CD4-positive, alpha-beta memory T cell (primary cell): ENCODE measurements at places on chromosomes 3 and 15. TPM values are rescaled to one million over a fixed set of nuclear protein-coding genes. Genes with fewer than 3 reads are reported as not detected.

GRCh38 chr3:120449701-120450599, 842 bp downstream of the FSTL1 start:
- no peak for DNase-seq

FOXL2 gene
- not detected for total RNA-seq

GRCh38 chr15:79171320-79172031, 80.9 kb upstream of the RASGRF1 start:
- no peak for DNase-seq

SCG3 gene
- total RNA-seq: not detected

IQCF5 gene
- total RNA-seq: not detected

- DNase-seq: no peak
These were observed 40.5 kb downstream of the TGM4 start for GRCh38 chr3:44914936-44915335.

- DNase-seq: no peak
These were observed 116.0 kb upstream of the CBLB start for GRCh38 chr3:105984837-105985236.

DNA sequence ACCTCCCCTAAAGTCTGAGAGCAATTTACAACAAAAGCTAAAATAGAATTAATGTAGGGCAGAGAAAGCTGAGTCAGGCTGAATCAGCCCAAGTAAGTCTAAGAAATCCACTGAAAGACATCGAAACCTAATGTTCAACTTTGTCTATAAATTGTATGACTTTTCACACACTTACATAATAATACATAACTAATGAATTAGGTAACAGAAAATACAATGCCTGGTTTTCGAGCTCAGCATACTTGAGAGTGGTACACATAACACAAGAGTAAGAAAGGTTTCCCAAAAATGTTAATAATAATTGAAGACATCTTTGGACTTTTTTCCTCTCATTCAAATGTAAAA, 55.3 kb upstream of the VGLL4 start:
- no peak for DNase-seq

ADAMTSL3 gene
- total RNA-seq: not detected
